Activated T-helper 1 cell treated with Interleukin-2 at 50 U/mL for 16 hours (primary cell): ENCODE measurements at places on chromosomes 12 and 14.

GRCh38 chr12:2456813-2457186, 338.0 kb upstream of the FKBP4 start:
- DNase-seq: no peak

DNA sequence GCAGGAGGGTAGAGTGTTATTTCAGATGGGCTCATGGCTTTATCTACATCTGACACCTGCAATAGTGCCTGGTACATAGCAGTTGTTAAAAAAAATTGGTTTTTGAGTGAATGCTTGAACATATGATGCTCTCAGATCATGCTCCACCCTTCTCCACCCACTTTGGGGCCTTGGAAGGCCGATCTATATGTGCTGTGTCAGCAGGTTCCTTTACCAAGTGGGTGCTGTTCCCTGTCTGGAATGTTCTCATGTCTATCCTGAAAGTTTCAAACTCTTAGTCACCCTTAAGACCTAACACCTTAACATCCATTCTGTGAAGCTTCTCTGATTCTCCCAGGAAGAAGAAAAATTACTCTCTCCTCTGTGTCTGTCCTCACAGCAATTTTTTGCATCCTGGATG, 556.3 kb upstream of the TBX3 start:
- no peak for DNase-seq

DNA sequence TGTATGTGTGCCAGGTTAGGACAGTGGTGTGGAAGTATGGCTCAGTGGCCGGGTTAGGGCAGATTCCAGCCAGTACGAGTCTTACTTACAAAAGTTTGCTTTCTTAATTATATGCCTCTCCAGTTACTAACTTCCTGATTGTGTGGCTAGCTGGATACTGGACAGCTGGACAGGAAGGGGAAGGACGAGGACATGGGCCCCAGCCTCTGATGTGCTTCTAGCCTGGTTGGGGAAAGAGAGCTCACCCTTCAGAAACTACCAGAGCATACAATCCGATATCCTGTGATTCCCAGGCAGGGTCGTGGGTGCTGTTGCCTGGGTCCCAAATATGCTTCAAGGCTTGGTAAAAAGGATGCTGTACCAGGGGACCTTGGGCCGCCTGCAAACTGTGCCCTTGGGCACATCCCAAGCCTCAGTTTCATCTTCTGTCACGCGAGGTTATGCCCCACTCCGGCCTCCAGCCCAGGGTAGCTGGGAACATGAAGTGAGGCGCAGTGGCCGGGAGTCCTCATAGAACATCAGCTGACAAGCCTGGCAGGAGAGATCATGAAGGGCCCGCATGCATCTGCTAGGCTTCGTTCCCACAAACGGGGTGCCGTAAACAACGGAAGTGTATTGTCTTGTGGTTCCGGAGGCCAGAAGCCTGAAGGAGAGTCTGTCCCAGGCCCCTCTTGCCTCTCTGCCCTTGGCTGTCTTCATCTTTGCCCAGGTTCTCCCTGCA, 23.2 kb upstream of the RIN3 start:
- DNase-seq: no peak

- no peak for DNase-seq
Observed at GRCh38 chr12:12870465-12870864, 20.9 kb upstream of the GPRC5A start.
